ENCODE measurements at places on chromosomes 7 and 10.

DNA sequence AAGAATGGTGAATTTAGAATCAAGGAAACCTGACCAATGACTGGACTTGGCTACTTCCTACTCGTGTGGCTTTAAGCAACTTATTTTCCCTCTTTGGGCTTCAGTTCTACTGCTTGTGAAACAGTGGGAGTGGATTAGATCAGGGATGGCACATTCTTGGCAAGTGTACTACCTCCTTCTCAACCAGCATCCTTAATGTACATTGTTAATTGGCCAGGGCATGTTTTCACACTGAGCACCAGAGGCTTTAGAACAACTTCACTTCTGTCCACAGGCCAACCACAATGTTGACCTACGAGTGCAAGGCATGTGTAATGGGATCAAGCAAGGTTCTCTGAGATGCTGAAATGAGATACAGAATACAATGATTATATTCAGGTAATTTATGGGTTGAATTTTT is 315.3 kb downstream of the ADRA2A start:
- DNase-seq, result no peak

DNA sequence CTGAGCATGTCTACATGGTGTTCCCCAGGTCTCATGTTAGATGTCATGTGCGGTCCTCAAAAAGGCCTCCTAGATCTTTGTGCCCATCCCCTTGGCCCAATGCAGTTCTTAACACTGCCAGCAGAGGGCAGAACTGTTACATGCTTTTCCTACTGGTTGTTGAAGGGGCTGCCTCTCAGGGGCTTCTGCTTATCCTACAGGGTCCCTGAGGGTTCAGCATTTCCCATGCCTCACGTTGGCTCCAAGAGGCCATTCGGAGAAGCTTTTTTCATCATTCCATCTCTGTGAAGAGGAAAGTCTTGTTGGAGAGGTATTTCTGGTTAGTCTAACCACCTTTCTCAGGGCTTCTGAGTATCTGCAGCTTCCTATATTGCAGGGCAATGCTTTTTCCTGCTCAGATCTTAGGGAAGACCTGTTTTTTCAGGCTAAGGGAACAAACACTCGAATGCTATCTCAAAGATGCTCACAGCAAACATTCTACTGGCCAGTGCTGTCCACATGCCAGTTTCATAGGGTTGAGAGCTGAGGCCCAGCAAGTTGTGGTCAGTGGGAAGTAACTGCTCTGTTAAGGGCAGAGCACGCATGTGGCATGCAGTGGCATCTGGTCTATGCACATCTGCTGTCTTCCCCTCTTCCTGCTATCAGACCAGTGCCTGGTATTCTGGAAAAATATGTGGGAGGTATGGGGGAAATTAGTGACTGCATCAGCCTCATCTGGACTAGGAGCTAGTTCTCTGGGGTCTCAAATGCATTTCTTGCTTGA is 31.5 kb downstream of the MBL2 start:
- DNase-seq, result no peak

GRCh38 chr10:69969977-69970376 is 82.7 kb upstream of the MACROH2A2 start:
- no peak for DNase-seq

- DNase-seq, result no peak
Observed at GRCh38 chr7:111147708-111148533, 57.0 kb downstream of the LRRN3 start.
